CD4-positive, alpha-beta memory T cell (primary cell): ENCODE measurements at places on chromosomes 11 and 22. TPM values are rescaled to one million over a fixed set of nuclear protein-coding genes. Genes with fewer than 3 reads are reported as not detected.

DNA sequence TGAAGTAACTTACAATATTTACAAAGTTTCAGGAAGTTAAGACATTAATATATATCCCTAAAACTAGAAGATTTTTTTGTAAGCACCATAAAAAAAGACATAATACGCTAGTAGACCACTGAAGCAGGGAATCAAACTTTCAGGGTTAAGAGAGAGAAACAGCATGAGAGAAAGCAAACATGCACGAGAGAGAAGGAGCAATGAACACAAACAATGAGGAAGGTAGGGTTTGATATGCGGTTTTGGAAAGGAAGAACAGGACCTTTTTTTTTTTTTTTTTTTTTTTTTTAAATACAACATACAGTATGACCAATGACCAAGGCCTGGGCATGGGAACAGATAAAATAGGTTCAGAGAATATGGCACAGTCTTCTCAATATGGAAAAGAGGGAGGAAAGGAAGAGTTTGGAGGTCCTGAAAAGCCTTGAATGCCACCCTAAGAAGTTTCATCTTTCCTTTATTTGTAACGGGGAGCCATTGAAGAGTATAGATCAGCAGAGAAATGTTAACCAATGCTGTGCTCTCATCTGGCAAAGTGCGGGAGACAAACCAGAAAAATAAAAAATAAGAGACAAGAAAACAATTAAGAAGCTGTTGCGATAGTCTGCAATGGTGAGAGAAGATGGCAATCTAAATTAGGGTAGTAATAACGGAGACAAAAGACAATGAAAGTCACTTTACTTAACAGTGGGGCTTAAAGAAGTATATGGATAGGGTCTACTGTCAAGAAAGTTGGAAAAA, 101.0 kb downstream of the USP35 start:
- DNase-seq, result no peak

TMEM134 gene
- total RNA-seq, result 99.1 TPM

DNA sequence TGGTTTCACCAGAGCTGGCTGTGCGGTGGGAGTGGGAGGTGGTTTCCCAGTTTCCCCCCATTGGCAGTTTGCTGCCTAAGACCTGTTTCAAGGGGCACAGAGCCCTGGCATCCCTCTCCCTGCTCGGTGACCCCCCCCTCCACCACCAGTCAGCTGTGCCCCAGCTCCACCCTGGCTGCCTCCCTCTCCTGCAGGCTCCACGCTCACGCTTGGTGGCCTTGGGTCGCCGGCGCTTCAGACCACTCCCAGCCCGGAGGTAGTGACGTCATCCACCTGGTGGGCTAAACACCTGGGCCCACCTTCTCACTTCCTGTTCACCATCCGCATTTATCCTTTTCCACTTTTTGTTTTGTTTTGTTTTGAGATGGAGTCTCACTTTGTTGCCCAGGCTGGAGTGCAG, 7.8 kb downstream of the GAL start:
- DNase-seq, result no peak

DNA sequence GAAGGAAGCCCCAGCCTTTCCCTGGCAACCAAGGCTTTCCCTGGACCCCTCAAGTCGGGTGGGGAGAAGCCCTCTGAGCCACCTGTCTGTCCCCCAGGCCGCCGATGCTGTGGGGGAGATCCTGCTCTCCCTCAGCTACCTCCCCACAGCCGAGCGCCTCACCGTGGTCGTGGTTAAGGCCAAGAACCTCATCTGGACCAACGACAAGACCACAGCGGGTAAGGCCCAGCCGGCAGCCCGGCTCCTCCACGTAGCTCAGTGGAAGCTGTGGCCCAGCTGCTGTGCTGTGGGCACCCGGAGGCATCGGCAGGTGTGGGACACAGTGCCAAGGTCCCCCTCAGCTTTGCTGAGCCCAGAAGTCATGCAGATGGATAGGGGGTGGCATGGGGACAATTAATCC, 12.2 kb upstream of the RHOD start:
- no peak for DNase-seq

ZFTA gene
- total RNA-seq, result 1.4 TPM

POU2AF3 gene
- total RNA-seq, result not detected

DNA sequence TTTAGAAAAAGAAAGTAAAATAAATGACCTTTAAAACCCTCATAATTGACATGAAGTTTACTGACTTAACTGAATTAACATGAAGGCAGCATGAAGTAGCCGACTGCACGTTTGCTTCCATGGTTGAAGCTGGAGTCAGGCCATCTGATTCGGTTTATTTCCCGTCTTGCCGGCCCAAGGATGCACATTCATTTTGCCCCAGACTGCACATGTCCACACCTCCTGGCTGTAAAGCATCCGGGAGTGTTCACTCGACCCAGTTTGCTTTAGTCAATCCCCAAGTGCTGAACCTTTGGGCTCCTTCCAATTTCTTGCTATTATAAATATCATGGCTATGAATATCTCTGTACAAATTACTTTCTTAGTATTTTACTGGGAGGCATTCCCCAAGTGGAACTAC, 17.7 kb upstream of the TUB start:
- DNase-seq, result no peak

GRCh38 chr11:39037611-39038010, 2421.8 kb downstream of the LRRC4C start:
- DNase-seq, result no peak

ADM2 gene
- total RNA-seq, result 4.5 TPM

GRCh38 chr22:23113847-23114720, 27.7 kb downstream of the RSPH14 start:
- no peak for DNase-seq

ENTHD1 gene
- 0.47 TPM for total RNA-seq

DNA sequence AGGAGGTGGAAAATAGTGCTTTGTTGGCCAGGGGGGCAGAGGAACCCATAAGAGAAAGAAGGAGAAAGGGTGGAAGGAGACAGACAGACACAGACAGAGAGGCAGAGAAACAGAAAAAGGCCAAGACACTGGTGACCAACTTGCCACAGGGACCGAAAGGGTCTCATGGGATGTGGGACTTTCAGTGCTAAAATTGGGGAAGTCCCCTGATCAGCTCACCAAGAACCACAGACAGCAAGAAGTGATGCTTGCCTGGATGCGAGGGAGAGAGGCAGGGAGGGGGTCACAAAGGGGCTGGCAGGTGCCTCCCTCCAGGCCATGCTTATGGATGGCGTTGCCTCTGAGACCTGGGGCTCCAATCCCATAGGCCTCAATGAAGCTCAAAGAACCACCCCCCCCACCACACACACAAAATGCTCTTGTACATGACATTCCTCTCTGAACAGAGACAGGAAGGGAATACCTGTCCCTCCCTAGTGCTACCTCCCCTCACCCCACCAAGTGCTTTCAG, 413.4 kb downstream of the MN1 start:
- no peak for DNase-seq

- DNase-seq, result no peak
Measured at GRCh38 chr11:2287091-2287490, 14.6 kb downstream of the C11orf21 start.
